AG10803 (cell line): ENCODE measurements at places on chromosomes 7 and 10.

DNA sequence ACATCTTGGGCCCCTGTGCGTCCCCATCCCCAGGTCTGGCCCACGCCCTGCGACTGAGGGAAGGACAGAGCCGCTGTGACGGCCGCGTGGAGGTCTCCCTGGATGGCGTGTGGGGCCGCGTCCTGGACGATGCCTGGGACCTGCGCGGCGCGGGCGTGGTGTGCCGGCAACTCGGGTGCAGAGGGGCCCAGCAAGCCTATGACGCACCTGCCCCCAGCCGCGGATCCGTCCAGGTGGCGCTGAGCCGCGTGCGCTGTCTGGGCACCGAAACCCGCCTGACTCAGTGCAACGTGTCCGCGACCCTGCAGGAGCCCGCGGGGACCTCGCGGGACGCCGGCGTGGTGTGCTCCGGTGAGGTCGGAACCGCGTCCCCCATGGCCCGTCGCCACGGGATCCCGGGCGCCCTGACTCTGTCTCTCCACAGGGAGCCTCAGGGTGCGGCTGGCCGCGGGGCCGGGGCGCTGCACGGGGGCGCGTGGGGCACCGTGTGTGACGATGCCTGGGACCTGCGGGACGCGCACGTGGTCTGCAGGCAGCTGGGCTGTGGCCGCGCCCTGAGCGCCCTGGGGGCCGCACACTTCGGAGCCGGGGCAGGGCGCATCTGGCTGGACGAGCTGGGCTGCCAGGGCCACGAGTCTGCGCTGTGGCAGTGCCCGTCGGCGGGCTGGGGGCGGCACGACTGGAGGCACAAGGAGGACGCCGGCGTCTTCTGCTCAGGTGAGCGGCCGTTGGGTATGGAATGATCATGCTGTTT is 5.9 kb downstream of the SCART1 start:
- DNase-seq, result no peak

DNA sequence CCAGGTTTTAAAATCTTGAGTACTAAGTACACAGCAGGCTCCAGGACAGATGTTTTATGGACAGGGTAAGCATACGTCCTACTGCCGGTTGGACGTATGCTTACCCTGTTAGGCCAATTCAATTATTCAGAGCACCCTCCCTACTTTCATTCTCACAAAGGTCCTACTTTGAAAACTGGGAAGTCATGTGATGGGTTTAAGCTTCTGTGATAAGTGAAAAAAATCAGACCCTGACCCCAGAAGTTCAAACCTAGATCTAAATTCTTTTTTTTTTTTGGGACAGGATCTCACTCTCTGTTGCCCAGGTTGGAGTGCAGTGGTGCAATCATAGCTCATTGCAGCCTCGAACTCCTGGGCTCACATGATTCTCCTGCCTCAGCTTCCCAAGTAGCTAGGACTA is 55.2 kb downstream of the HIPK2 start:
- no peak for DNase-seq

DNA sequence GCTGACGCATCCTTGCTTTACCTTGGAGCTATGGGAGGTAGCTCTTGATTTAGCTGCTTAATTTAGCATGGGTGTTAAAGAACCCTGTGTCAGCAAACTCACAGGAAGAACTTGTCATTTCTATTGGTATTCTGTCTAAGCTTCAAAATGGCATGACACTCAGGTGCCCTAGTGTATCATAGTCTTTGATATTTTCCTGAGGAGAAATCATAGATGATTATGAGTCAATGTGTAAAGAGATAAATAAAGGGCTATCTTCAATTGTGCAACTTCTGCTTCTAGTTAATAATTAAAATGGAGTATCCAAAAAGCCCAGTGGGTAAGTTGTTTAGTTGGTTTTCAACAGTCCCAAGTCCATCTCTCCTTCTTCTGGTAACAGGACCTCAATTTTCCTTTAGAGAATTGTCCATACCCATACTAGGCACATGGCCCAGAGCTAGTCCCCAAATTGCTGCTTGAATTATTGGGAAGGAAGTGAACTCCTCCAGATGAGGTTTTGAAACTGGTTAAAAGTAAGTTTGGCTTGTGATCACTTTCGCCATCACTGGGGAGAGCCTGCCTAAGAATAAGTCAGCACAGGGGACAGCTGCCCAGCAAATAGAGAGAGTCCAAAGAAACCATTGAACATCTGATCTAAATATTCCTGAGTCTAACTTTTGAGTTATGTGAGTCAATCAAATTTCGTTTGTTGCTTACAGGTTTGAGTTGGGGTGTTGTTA is 169.0 kb upstream of the PHYHIPL start:
- DNase-seq, result no peak

GRCh38 chr7:17147409-17147808 is 151.0 kb upstream of the AHR start:
- peak; percentile 46 for DNase-seq

DNA sequence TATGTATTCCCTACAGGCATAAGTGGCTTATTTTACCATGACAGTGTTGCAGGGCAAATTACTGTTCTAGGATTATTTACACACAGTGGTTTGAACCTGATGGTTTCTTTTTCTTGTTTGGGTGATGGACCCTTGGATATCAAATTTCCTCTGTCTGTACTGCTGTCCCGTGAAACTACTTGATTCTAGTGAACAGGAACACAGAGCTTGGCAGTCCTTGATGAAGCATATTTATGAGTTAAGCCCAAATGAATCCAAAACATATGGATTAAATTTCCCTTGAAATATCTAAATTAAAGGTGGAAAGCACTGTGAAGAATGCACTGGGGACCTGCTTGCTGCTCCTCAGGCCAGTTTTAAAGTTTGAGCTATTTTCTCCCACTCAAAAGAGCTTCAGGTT is 635.3 kb downstream of the INHBA start:
- no peak for DNase-seq

- DNase-seq, result no peak
These were observed 7.0 kb downstream of the ZNF316 start for GRCh38 chr7:6643915-6644625.

GRCh38 chr7:15783987-15784693 is 97.7 kb upstream of the MEOX2 start:
- no peak for DNase-seq

- peak; percentile 59 for DNase-seq
These were observed 199.0 kb downstream of the GPR37 start for GRCh38 chr7:124566583-124566982.

GRCh38 chr7:27677912-27678612 is 15.4 kb upstream of the HIBADH start:
- peak; percentile 96 for DNase-seq

DNA sequence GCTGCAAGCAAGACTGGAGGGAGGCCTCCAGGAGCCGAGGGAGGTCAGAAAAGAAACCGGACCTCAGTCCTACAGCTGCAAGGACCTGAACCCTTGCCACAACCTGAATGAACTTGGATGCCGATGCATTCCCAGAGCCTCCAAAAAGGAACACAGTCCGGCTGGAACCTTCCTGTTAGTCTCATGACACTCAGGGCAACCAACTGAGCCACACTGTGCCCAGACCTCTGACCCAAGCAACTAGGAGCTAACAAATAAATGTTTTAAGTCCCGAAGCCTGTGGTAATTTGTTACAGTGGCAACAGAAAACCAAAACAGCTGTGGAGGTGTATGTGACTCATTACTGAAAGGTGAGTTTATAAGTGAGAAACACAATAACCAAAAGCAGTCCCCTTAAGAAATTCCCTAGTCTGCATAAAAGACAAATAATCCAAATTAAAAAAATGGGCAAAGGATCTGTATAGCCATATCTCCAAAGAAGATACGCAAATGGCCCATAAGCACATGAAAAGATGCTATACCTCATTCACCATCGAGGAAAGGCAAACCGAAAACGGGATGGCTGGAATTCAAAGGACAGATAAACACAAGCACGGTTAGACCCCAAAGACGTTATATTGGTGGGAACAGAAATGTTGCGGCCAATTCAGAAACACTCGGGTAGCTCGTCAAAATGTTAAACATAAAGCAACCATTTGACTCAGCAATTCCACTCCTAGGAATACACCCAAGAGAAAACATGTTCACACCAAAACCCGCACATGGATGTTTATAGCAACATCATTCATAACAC is 24.8 kb downstream of the GNA12 start:
- DNase-seq, result no peak

- no peak for DNase-seq
These were observed 461.4 kb downstream of the GRM8 start for GRCh38 chr7:126791306-126791705.

GRCh38 chr7:1520539-1521234 is 9.8 kb upstream of the MAFK start:
- DNase-seq, result no peak
